ENCODE measurements at places on chromosomes 4 and X.
A peak's percentile ranks its signal among the peaks of the same experiment; 100 is the strongest.

DNA sequence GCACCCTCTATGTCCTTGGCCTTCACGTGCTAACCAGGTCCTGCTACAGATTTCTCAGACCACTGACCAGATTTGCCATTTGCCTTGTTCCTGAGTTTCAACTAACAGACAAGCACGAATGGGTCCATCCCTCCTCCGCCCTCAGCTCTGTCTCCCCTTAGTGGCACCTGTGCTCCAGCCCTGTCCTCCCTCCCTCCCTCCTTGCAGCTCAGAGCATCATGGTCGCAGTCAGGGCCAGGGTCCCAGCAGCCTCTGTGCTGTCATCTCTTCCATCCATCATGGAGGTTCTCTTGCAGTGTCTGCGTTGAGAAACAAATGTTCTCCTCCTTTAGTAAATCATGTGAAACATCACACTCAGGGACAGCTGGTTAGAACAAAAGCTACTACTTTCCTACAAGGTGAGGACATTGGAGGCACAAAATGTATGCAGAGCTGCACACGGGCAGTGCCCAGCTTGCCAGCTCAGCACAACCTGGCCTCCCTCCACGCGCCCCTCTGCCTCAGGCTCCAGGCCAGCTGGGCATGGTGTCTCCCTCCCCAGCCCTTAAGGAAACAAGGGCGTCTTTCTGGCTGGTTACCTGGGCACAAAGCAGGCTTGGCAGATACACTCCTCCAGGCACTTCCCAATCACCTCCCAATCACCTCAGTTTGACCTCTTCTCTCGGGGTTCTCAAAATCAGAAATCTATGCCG is 79.5 kb upstream of the ATP6AP2 start:
- no peak for DNase-seq

DNA sequence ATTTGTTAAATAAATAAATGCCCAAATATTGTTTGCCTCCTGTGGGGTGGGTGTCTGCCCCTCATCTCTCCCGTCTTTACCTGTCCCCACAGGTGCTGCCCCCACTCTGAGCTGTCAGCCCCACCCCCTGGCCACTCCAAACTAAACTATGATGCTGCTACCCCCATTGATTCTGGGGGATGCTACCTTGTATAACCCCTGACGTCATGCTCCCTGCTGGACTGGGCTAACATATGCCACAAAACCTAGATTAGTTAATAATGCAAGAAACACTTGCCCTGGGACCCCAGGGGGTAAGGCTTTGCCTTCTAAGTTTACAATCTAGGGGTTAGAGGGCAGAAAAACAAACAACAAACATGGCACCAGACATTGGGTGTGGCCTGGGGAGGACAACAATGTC is 58.6 kb downstream of the MSX1 start:
- no peak for DNase-seq

DNA sequence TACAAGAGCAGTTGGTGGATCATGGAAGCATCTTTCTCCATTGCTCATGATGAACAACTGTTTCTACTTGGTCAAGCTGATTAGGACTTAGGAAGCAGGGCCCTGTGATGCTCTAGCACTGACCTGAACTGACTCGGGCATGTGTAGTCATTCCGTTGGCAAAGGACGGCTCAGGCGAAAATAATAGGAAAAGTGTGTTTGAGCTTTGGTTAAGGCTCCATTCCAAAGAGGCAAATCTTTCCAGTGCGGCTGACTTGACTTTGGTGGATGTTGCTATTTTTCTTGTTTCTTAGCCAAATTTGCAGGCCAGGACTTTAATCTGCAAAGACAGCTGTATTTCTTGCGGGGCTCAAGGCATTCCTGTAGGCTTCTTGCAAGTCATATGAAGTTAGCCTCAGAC is 39.5 kb downstream of the ZNF518B start:
- DNase-seq: no peak

- no peak for DNase-seq
These were observed 57.2 kb downstream of the CASP6 start for GRCh38 chr4:109645874-109646710.

DNA sequence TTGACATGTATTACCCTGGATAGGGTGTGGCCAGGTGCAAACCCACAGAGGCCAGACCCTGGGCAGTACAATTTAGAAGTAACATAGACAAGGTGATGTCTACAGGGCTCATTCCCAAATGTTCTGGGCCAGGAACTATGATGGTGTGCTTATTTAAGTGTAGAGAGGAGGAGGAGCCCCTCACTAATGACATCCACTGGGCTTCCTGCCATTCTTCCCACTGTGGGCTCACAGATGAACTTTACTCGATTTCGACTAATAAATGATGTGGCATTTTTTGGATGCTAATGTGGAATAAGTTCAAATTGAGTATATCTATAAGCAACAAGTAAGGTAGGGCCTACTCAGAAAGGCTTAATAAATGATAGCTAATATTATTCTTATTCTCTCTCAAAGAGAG is 280.9 kb upstream of the BOD1L1 start:
- DNase-seq: no peak

GRCh38 chr4:48139691-48140090 is 5.6 kb upstream of the TXK start:
- DNase-seq: no peak

- DNase-seq: peak; percentile 93
These were observed 99.3 kb upstream of the PRKG2 start for GRCh38 chr4:81314196-81314896.

- DNase-seq: no peak
These were observed 410.1 kb downstream of the HNRNPD start for GRCh38 chr4:81963763-81964020.

- DNase-seq: peak; percentile 54
These were observed 254.5 kb upstream of the VEGFC start for GRCh38 chr4:177047070-177047850.

GRCh38 chrX:109301177-109301576 is 180.7 kb downstream of the GUCY2F start:
- no peak for DNase-seq

DNA sequence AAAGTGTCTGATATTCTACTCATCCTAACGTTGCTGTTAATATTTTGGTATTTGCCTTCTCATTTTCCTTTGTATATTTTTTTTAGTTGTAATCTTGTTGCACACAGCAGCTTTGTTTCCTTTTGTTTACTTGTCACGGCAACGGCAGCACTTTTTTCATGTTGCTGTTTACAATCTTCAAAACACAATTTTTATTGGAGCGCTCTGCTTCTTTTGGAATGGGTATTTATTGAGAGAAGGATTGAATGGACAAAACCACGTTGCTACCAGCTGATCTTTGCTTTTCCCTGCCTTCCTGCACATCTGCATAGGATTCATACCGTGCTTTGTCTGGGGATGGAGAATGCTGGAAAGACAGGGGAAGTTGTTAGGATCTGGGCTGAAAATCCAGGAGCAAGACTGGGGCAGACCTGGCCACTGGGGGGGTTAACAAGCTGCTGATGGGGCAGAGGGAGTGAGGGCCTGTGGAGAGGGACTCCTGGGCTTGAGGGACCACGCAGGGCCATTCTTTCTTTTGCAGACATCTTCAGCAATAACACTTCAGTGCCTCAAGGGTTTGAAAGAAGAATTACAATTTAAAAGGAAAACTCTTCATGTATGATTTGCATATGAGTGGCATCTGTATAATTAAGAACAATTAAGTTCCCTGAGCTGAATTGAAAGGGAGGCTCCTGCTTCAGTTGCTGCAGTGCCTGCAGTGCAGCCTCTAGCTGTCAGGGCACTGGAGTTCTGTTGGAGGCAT is 69.8 kb downstream of the TMEM131L start:
- no peak for DNase-seq

DNA sequence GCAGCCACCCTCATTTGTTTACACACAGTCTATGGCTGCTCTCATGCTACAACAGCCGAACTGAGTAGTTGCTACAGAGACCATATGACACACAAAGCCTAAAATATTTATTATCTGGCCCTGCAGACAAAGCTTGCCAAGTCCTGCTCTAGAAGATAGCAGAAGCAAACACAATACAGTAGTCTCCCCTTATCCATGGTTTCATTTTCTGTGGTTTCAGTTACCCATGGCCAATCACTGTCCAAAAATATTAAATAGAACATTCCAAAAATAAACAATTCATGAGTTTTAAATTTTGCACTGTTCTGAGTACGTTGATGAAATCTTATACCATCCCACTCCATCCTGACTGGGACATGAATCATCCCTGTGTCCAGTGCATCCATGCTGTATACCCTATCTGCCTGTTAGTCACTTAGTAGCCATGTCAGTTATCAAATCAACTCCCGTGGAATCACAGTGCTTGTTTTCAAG is 40.2 kb upstream of the ZNF81 start:
- DNase-seq: no peak

GRCh38 chr4:32470087-32470585 is 1750.0 kb downstream of the PCDH7 start:
- DNase-seq: no peak

GRCh38 chr4:160129439-160129838 is 1026.6 kb downstream of the RAPGEF2 start:
- peak; percentile 61 for DNase-seq

DNA sequence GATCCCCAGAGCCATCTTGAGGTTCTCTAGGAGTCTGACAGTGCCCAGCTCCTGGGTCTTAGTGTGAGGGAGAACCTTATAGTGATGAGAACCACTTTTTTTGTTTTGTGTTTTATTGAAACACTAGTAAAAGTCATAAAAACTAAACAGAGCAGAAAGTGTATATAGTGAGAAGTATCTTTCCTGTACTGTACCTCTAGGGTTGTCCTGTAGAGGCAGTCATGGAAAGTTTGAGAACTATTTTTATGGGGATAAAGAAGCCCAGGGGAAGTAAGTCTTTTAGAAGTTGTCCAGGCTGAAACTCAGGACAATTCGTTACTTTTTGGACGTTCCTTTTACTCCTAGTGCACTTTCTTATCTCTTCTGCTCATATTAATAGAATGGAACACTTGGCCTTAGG is 40.9 kb downstream of the ADH5 start:
- no peak for DNase-seq

- no peak for DNase-seq
These were observed 105.5 kb downstream of the PRRG1 start for GRCh38 chrX:37454537-37455285.

- no peak for DNase-seq
These were observed 88.4 kb upstream of the AFF2 start for GRCh38 chrX:148412006-148412405.

DNA sequence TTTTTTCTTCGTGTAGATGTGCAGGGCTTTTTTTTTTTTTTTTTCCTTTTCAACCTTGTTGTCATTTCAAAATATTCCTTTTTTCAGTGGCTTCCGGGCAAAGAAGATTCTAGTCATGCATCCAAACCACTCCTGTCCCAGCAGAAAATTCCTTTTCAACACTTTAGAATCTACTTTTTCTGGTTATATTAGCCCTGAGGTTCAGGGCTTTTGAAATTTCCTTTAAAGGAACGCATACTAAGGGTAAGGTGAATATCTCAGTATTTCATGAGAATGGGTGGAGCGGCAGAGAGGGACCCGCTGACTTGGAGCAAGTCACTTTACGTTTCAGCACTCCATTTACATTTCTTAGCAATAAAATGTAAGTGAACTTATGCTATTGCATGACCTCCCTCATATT is 15.6 kb upstream of the TENM3 start:
- no peak for DNase-seq

DNA sequence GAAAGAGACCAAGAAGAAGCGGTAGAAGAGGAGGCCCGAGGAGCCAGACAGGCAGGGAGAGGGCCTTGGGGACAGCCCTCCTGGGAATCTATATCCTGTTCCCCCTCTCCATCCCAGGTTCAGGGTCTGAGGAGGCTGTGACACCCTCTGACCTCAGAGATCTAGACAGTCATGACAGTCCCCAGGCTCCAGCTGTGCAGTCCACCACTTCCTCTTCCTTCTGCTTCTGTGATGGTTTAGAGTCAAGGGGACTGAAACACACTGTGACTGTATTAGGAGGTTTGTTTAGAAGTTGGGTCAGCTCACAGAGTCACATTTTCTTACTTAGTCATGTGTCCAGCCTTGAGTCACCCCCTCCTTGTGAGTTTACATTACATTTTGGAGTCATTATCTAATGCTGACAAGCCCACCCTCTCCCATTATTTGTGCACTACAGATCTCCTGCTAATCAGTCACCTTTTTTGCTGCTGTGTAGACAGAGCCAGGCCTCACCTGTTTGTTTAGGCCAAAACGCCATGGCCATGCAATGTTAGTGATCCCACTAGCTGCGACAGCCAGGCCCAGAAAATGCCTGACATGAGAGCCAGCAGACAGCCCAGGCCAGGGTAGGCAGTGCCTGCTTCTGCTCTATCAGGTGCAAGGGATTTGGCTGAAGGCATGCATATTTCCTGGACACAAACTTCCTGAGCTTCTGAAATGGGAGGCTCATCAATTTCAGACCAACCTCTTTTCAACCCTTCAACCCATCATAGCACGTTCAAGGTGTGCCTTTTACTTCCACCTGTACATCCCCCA is 26.0 kb downstream of the MANBA start:
- DNase-seq: no peak

DNA sequence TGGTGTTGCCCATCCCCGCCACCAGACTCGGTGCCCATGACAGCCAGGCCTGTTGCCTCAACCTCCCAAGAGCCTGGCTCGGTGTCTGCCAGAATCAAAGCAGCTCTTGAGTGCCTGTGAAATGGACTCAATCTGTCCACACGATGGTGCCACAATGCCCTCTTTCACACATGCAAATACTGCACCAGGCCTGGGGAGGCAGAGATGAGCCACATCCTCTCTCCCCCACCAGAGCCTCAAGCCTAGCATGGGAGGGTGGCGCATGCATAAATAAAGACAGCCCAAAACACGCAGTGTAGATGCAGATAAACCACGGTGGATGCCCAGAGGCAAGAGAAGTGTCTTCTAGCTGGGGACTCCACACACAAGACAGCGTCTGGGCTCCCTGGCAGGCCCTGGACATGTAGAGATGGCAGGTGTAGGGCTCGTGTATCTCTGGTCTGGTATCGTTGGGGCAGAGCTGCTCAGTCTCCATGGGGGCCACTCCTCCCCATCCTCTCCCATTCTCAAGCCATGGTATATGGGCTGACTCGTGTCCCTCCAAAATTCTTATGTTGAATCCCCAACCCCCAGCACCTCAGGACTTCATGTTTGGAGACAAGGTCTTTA is 65.6 kb downstream of the JAKMIP1 start:
- DNase-seq: no peak

DNA sequence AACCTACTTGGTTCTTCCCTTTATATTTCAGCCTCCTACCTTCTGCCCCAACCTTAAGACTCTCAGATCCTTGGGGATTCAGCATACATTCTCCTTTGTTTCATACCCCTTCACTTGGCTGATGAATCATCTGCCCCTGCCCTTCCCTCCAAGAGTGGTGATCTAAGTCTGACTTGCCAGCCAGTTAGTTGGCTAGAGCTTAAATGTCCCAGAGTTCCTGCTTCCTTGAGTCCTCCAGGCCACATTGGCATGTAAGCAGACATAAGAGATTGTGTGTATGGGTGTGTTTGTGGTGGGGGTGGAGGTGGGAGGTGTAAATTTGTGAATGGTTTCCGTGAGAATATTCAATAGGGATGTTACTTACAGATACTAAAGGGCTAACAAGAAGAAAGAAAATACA is 3.7 kb upstream of the TEX13D start:
- no peak for DNase-seq

GRCh38 chr4:90293320-90293719 is 166.1 kb downstream of the CCSER1 start:
- DNase-seq: no peak

DNA sequence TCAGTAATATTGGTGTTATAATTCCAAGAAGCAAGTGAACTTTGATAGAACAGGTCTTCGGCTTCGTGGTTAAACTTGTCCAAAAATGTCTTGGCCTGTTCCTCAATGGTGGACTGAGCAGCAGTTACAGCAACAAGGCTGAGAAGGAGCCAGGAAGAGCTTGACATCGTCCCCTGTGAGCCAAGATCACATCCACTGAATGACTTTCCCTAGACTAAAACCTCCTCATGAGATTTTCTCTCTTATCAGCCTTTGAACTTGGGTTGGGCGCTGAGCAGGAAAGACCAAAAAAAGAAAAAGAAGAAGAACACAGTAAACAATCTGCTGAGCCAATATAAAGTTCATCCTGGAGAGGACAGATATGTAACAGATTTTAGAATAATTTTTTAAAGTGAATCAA is at the start of gene ACE2:
Gene ACE2, minus strand, starts transcription at position 216 of the 400 bp plus-strand sequence. Its CDS starts 49 bp downstream, at position 167.
- DNase-seq: no peak

Measured in SJCRH30 (cell line).